ENCODE measurements at places on chromosomes 2 and 18. TPM values are rescaled to one million over a fixed set of nuclear protein-coding genes. Genes with fewer than 3 reads are reported as not detected.

DNA sequence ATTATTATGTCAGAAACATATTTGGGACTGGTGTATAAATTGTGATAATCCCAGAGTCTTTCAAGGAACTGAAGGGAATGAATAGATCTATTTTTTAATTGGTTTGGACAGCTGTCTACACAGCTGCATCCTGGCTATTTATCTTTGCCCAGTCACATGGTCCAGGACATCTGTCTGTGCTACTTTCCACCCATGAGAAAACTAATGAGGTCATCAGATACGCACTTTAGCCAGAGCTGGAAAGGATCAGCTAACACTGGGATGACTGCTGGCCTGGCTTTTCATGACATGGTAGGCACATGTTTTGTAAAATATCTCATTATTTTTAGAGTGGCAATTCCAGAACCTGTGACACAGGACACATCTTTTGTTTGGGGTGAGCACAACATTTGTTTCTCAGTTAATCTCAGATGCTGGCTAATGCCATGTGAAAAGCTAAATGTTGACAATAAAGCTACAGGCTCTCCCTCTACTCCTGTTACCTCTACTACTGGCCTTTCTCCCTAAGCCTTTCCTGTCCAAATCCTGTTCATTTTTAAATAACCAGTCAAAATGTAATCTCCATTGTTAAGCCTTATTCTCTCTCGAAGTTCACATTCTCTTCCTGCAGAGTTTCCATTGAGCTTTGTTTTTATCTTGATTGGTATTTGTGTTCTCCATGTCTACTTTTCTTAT lies 500.7 kb downstream of the RIT2 start:
- DNase-seq, result no peak

DNA sequence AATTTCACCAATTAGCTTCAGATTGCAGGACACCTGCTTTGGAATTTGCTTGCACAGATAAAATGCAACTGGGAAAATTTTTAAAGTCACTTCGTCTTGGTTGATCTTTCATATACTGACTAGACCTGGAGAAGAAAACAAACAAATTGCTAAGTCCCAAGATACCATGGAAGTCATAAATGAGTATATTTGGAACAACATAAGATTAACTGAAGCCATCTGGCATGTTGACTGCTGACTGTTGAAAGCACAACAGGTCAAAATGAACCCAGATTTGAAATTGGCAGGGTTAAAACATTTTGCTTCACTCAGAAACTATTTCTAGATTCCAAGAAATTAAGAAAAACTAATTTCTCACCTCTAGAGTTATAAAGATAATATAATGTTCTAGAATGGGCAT lies 470.7 kb downstream of the LPIN1 start:
- DNase-seq, result no peak

IHH gene
- total RNA-seq, result not detected

ALS2 gene
- 31.0 TPM for total RNA-seq

Data from right atrium auricular region (tissue), 2 donors.